ENCODE measurements at places on chromosomes 6 and 20. TPM values are rescaled to one million over a fixed set of nuclear protein-coding genes. Genes with fewer than 3 reads are reported as not detected.

DNA sequence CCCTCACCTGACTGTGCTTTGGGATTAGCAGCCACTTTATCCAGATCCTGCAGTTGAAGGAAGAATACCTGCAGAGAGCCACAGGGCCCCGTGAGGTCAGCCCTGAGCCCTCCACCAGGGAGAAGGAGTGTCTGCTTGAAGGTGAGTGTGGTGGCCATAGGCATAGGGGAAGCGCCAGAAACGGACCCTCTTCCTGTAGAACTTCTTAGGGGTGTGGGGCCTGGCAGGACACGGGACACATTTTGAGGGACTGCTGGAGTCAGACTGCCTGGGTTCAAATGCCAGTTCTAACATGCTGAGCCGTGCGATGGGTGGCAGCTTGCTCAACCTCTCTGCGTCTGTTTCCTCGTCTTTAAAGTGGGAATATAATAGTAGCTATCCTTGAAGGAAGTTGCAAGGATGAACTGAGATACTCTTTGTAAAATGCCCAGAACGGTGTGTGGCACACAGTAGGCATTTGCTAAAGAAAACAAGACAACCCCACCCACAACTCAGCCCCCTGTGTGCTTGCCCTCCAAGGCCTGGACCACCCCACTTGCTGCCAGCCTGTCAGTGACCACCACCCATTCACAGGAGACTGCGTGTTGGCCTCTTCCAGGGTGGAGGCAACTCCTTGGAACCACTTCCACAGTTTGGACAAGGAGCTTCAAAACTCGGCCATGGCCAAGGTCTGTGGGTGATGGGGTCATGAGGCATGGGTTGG is 4.8 kb upstream of the BAK1 start:
- no peak for DNase-seq

- no peak for DNase-seq
Measured at GRCh38 chr20:9985773-9986172, 49.0 kb upstream of the ANKEF1 start.

- peak; percentile 35 for DNase-seq
Measured at GRCh38 chr6:53410508-53411258, 61.9 kb upstream of the ELOVL5 start.

DNA sequence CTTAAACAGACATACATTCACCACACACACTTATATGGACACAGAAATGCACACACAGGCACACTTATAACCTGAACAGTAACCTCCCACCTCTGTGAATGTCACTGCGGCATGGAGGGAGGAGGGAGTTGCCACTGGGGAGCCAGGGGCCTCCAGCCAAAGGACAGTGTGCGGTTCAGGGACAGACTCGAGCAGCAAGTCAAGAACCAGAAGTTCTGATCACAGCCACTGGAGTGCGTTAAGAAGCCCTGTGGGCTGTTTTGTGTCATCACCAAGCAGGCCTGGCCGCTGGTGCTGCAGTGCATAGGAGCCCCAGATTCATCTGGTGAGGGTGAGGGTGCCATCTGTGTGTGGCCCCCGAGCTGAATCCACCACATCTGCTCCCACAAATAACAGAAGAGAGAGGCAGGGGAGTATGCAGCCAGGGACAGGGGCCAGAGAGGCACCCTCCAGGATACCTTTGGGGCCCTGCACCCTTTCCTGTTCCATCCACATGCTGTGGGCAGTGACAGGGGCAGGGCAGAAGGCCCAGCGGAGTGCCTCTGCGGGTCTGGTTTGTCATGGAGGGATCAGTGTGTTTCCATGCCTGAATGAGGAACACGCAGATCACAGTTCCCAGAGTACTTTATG is 20.3 kb downstream of the SYNDIG1 start:
- no peak for DNase-seq

GRCh38 chr6:12450467-12450866 is 160.3 kb downstream of the EDN1 start:
- DNase-seq = peak; percentile 30

GRCh38 chr6:121668259-121668658 is 232.8 kb downstream of the GJA1 start:
- no peak for DNase-seq

The SLC17A3 gene
- total RNA-seq = 5.6 TPM

The CCN2 gene
- 166 TPM for total RNA-seq

DNA sequence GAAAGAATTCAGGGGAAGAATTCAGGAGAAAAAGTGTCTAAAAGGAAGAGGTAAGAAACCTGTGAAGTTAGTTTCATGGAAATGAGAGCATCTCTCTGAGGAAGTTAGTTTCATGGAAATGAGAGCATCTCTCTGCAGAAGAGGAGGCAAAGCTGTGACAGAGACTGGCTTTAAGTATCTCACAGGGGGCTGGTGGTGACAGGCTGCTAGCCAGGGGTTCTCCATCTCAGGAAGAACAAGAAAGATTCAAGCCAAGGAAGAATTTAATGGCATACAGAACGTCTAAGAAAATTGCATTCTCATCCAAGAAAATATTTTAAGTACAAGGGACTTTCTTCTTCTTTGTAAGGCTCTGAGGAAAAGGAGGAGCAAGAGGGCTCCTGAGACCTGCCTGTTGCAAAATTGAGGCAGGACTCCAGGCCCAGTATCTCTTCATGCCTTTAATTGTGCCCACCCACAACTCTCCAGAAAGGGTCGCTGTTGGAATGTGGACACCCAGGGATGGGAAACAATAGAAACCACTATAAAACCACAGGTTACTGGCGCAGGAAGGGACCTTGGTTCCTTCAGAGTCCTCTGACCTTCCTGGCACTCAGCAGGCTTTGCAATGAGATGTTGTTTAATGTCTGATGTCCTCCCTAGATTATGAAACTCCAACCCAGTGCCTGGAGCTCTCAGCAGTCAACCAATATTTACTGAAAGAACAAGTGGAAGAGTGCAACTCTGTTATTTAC is 136.8 kb downstream of the FNDC1 start:
- no peak for DNase-seq

DNA sequence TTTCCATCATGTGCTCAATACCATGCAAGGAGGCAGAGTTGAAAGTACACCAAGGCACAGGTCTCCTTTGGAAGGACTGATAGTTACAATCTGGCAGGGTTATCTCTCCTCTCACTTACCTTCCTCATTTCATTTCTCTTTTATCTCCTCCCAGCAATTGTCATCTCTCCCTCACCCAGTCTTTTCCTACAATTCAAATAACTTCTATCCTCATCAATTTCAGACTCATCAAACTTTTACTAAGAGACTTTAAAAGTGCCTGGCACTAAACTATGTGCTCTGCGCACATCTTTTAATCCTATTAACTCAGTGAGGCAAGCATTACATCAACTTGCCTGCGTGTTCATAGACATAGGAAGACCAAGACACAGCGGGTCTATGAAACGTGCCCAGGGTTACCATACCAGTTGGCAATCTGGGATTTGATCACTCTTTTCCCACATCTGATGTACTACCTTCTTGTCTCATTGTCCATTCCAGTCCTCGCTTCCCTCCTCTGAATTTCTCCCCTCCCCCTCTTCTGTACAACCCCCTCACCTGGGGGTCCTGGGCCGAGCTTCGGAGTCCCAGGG is 1.2 kb downstream of the VARS1 start:
- DNase-seq = peak; percentile 22

GRCh38 chr6:133630651-133631050 is 258.3 kb upstream of the TCF21 start:
- peak; percentile 75 for DNase-seq

DNA sequence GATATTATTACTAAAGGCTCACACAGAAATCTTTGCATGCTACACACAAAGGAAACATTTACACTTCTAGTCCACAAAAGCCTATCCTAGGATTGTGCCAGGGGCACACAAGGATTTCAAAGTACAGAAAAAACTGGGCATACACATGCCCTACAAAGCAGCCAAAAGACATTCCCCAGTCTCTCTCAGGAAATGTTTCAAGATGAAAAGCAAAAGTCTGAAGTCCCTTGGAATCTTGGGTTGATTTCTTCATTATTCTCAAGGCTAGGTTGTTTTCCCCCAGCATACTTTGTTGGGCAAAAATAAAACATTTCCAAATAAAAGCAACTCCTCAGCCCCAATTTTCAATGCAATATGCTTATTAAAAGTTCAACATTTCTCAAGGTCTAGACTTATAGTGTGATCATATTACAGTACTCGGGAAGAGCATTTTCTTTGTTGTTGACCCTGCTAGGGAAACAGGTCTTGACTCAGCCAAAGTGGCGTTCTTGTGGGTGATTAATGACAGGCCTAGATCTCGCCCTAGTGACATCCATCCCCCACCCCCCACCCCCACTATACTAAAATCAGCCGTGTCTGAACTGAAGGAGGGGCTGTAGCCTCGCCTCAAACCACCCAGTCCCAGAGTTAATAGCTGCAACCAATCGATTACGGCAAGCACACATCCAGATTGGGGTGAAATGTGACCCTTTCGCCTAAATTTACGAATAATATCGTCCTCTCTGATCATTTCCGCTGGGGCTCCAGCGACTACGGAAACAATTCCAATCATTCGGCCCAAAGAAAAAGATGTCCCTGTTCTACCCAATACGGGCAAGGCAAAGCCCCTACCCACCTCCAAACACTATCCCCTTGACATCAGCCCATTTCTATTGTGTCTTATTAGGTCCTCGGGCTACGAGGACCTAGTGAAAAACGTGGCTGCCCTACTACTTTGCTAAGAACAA is 1.4 kb downstream of the AKIRIN2 start:
- peak; percentile 80 for DNase-seq

DNA sequence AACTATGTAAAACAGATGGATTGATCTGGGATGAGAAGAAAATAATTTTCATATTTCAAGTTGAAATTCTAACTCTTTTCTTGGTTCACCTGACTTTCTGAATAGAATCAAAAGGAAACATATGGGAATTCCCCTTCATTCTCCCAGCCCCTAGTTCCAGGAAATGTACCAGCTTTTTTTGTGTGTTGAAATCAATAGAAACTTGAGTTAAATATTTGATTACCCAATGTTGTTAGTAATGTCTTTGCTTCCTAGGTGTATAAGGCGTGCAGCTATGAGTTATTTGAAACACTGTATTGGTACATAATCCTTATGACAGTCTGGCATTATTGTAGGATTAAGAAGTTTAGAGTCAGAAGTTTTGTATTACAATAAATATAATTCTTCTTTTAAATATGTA is 21.5 kb downstream of the VNN2 start:
- peak; percentile 84 for DNase-seq

The RSPH4A gene
- total RNA-seq = not detected

The IL17F gene
- not detected for total RNA-seq

DNA sequence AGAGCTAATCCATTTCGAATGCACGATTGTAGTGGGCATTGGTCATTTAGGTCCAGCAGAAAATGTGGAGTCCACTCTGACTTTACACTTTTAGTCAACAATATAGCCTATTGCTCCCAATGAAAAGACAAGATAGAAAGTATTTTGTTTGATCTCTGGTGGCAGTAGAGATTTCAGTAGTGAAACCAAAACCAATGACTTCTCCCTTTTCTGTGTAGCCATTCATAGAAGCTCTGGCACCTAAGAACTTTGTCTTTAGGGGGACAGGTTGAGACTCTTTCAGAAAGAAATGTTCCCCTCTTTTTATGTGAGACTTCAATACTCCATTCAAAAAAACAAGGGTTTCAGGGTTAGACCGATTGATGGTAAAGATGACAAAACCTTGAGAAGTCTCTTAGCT is 510.8 kb upstream of the POU3F2 start:
- no peak for DNase-seq

GRCh38 chr6:15501826-15502445 is 160.9 kb downstream of the DTNBP1 start:
- peak; percentile 79 for DNase-seq

The LAMA2 gene
- total RNA-seq = 0.52 TPM

DNA sequence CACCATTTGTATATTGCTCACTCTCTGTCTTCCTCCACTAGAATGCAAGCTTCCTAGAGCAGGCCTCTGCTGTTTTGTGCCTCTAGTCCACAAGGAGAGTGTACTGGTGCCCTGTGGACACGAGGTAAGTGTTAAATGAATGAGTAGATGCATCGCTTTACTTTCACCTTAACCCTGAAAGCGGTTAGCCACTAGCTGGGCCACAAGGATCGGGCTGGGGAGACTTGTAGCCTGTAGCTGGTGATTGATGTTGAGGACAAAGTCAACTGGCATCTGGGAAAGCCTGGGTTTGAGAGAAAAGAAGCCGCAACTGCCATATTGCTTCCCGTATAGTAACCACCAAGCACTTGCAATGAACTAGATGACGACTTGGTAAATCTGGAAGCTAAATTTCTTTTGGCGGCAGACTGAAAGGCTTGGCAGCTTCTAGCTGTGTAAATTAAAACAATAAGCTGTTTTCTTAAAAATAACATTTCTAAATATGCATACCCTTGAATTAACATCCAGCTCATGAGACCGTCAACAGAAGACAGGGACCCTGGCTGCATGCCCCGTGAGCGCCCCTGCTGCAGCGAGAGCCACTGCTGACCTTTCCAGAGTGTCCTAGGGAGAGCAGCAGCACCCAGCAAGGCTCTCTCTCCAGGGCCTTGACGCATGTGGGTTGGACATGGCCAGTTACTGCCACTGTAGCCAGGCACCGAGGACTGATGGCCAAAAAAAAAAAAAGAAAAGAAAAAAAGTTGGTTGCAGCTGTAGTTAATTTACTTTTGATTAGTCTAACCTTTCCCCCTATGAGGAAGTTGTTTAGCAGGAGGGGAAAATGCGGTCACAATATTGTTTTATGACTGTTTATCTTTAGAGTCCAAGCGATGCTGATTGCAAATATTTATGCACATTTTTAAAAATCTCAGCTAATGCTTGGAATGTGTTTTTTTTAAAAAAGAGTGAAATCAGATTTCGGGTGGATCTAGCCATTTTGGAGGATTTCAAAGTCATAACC is 315.1 kb downstream of the TFAP2C start:
- DNase-seq = no peak

GRCh38 chr6:84242265-84242664 is 14.8 kb upstream of the CEP162 start:
- DNase-seq = no peak

The EIF6 gene
- total RNA-seq = 503 TPM

DNA sequence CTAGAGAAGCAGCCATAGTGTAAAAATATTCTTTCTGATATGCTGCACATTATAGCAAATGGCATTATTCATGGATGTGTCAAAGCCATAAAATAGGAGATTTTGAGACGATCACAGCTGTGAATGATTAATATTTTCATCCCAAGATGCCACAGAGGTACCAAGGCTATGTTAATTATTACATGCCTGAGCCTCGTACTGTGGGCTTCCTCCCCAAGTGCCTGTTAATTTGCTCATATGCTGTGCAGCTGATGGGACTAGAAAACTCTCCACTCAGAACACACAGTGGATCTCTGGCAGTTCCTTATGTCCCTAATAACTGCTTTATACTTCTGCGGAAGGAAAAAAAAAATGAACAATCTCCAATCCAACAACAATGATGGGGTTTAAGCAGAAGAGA is 184.9 kb upstream of the TSHZ2 start:
- DNase-seq = no peak

GRCh38 chr6:92647630-92648029 is 771.7 kb downstream of the EPHA7 start:
- peak; percentile 51 for DNase-seq

GRCh38 chr20:37297066-37297736 is 7.7 kb downstream of the MANBAL start:
- DNase-seq = no peak

DNA sequence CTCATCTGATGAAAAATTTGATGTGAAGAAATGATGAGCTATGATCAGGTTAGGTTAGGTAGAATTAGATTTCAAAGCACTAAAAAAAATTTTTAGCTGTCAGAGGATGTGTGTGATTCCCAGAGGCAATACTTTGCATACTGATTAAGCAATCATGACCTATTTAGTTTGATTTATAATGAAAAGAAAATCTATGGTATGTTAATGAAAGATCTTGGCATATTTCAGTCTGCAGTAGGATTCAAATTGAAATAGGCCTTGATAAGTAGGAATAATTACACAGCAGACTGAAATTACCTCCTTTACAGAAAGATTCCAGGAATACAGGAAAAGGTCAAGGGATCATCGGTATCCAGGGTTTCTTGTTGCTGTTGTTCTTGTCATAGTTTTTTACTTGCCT is 69.3 kb downstream of the HDDC2 start:
- peak; percentile 61 for DNase-seq

Measured in renal cortical epithelial cell (primary cell).